ENCODE measurements at places on chromosomes 5 and 9.

DNA sequence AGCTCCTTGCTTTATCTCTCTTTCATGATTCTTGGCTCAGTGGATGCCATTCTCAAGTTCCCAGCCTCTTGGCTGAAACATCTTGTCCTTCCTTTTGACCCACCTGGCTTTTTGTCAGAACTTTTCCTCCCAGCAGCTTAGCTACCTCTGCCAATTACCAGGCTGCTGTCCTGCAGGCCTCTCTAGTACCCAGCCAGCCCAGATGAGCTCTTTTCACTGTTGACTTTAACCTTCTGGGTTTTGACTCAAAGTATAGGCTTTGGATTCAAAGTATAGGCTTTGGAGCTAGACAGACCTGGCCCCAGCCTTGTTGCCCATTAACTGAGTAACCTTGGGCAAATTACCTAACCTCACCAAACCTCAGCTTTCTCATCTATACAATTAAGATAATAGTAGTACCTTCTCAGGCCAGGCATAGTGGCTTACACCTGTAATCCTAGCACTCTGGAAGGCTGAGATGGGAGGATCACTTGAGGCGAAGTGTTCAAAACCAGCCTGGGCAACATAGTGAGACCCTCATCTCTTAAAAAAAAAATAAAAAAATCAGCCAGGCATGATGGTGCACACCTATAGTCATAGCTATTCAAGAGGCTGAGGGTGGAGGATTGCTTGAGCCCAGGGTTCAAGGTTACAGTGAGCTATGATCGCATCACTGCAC, 6.6 kb upstream of the TMEFF1 start:
- DNase-seq = no peak

GRCh38 chr9:133275105-133276000, at the start of gene ABO:
TSS of gene ABO (minus strand) at chr9:133275201.
- DNase-seq = no peak

- no peak for DNase-seq
Observed at GRCh38 chr5:14017904-14018303, 73.4 kb upstream of the DNAH5 start.

DNA sequence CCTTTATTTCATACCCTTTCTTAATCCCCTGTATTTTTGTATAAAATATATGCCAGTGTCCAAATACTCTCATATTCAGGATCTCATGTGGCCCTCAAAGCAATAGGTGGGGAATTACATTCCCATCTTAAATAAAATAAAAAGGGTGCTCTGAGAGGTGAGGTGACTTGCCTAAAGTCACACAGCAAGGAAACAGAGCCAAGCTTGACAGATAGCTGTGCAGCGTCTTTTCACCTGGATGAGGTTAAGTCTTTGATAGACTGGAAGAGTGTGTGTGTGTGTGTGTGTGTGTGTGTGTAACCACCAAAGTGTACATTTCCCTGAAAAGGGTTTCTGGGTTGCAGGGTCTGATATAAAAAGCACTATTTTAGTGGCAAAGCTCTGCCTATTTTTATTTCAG, 12.4 kb downstream of the MSX2 start:
- no peak for DNase-seq

GRCh38 chr9:36936498-36936831, 97.6 kb downstream of the PAX5 start:
- no peak for DNase-seq
